Prostate gland (tissue), 2 donors: ENCODE measurements at places on chromosomes 3 and 15.

DNA sequence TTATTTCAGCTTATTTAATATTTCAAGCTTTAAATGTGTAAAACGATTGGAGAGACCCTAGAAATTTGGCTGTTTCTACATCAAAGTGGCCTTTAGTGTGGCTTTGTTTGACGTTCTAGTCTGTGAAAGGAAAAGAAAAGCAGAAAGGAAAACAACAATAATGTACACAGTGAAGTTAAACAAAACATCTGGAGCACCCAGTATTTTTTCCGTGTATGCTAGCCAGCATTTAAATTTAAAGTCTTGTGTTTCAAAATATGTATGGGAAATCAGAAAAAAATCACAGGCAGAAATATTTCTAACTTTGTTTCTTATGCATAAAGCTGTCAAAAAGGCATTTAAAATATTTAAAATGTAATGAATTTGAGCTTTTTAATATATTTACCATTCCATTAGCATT, 218.1 kb downstream of the NAALADL2 start:
- no peaks in the 10 kb centered on the region for H3K36me3 ChIP-seq
- no peak for DNase-seq
- H3K4me3 ChIP-seq = no peak overlapping the region
- H3K27ac ChIP-seq = no peak overlapping the region
- H3K27me3 ChIP-seq = no peaks in the 10 kb centered on the region

DNA sequence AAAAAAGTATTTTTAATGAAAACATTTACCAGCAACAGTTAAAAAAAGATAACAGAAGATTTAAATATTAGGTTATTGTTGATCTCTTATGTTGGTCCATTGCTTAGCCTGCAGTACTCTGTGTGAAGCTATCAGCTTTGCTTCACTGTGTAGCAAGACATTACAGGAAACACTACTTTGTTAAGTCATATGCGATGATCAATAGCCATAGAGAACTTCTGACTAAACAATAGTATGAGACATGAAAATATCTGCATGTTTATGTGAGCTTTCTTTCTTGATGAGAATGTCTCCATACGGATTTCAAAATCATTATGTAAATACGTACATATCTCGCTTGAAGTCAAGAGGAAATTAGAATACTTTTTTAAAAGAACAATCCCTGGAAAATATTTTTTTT, 27.0 kb upstream of the CAPN3 start:
- no peaks in the 10 kb centered on the region for H3K36me3 ChIP-seq
- H3K27me3 ChIP-seq = no peaks in the 10 kb centered on the region
- H3K4me1 ChIP-seq = no peaks in the 10 kb centered on the region

DNA sequence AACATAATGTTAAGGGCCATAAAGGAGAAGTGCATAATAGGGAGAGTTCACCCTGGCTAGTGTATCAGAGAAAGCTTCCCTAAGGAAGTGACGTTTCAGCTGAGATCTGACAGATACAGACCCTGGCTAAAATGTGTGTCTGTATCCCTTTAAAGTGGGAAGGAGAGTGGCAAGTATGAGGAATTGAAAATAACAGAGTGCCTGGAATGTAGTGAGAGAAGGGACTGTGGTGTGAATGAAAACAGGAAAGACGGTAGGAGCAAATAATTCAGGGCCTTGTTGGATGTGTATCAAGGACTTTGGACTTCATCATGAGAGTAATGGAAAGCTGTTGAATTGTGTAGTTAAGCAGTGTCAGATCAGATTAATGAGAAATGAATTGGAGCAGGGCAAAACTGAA, 30.5 kb downstream of the NEO1 start:
- no peaks in the 10 kb centered on the region for H3K27me3 ChIP-seq
- H3K4me1 ChIP-seq = peaks cover 7% of the 10 kb centered on the region
- no peak overlapping the region for H3K27ac ChIP-seq
- no peak overlapping the region for H3K4me3 ChIP-seq

- H3K27me3 ChIP-seq = no peaks in the 10 kb centered on the region
- H3K4me1 ChIP-seq = no peaks in the 10 kb centered on the region
- H3K36me3 ChIP-seq = no peaks in the 10 kb centered on the region
- DNase-seq = no peak
Observed at GRCh38 chr15:81118361-81118760, 15.7 kb upstream of the CFAP161 start.

- H3K4me1 ChIP-seq = no peaks in the 10 kb centered on the region
- no peaks in the 10 kb centered on the region for H3K27me3 ChIP-seq
- H3K4me3 ChIP-seq = no peak overlapping the region
- no peak for DNase-seq
- no peaks in the 10 kb centered on the region for H3K36me3 ChIP-seq
Observed at GRCh38 chr3:88879905-88880304, 227.5 kb upstream of the EPHA3 start.

DNA sequence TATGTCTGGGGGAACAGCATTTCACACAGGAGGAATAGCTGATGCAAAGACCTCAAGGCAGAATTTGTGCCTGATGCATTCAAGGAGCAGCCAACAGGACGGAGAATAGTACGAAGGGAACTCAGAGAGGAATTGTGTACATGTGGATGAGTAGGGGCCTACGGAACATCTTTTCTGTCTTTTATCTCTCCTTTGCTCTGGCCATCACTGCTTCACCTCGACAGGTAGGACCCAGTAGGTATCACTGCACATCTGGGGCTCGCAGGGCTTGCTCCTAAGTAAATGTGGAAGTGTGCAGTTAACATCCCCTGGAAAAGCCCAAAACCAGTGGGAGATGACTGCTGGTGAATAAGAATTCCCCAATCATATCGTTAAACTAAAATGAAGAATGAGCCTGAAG, 56.4 kb upstream of the POU1F1 start:
- H3K36me3 ChIP-seq = no peaks in the 10 kb centered on the region
- H3K4me1 ChIP-seq = no peaks in the 10 kb centered on the region
- DNase-seq = no peak
- no peak overlapping the region for H3K27ac ChIP-seq
- no peak overlapping the region for H3K4me3 ChIP-seq

DNA sequence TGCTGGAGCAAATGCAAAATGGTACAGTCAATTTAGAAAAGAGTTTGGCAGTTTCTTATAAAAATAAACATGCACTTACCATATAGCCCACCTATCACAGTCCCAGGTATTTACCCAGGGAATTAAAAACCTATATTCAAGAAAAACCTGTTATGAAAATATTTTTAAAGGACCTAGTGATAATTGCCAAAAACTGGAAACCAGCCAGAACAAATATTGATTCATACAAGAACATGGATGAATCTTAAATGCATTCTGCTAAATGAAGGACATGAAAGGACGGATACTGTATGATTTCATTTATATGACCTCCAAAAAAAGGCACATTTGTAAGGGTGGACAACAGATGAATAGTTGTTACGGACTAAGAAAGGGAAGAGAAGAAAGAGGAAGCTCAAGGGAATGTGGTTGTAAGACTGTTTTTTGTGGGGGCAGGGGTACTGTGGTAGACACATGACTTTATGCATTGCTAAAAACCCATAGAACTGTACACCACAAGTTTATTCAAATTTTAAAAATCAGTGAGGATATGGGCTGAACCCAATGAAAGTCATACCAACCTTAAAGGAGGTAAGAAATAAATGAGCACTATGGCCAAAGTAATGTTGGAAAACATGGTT, 61.0 kb downstream of the ZBBX start:
- DNase-seq = no peak
- no peaks in the 10 kb centered on the region for H3K36me3 ChIP-seq
- no peaks in the 10 kb centered on the region for H3K4me1 ChIP-seq
- no peak overlapping the region for H3K4me3 ChIP-seq
